Naive B cell (primary cell): ENCODE measurements at places on chromosomes 3 and 15.

DNA sequence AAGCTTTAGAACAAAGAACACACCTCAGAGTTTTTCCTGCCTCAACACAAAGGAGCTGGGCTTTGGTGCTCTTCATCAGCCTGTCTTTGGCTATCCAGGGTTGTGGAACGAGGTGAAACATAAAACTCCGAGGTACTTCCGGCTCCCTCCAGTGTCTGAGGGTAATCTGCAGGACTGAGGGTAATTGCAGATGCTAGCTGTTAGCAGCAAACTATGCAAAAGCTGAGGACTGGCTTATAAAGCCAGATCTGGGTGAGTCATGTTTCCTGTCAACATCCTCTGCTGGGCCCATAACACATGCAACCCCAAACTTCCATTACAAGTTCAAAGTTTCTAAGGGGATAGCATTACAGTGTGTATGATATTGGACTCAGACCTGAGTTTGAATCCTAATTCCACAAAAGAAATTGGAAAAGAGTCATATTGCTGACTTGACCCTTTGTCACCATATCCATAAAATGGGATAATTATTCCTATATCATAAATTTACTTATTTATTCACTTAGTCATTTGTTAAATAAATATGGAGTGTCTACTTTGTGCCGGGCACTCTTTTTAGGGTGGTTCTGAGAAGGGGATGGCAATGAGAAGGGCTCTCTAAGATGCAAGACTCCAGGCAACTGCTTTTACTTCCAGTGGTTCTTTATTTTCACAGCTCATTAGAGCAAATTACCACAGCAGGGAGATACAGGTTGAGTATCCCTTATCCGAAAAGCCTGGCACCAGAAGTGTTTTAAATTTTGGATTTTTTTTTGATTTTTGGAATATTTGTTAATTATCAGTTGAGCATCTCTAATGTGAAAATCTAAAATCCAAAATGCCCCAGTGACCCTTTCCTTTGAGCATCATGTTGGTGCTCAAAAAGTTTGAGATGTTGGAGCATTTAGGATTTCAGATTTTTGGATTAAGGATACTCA lies 9.5 kb upstream of the TRIM69 start:
- DNase-seq, result peak; percentile 67

DNA sequence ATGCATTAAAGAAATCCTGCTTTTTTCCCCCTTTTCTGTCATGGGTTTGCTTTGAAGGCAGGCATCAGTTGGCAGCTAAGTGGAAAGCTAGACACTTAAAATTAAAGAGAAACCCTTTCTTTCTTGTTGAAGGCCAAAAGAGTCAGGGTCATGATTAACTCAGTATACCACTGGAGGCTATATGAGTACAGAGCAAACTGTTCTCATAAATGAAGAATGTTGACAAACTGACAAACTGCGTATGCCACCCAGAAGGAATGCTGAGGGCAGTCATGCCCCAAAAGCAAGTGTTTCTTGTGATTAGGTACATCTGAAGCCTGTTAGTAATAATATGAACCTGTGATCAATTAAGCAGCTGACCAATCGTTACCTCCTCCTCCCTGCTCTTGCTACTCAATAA lies 43.6 kb upstream of the COL6A6 start:
- DNase-seq, result no peak

DNA sequence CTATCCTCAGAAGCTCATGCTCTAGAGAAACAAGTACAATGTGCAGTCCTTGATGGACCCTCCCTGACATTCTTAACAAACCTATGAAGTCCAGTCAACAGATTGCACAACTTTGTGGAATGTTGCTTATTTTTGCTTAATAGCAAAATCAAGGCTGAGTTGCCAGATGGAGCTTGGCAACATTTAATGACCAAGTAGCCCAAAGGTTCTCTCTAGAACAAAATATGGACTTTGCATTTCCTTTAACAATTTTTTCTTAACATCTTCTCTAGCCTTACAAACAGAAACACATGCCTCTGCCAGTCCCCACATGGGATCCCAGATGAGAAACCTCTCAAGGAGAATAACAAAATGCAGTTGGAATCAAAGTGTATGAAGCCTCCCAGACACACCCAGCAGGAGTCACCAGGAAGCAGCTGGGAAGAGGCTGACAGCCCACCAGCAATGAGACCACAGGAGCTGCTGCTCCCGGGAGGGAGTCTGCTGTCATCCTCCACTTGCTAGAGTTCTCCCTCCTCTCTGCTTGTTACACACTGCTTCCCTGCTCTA lies 422.5 kb upstream of the CDIN1 start:
- DNase-seq, result no peak

GRCh38 chr15:94834494-94834893 lies 603.1 kb downstream of the MCTP2 start:
- no peak for DNase-seq

- DNase-seq, result no peak
These were observed 15.9 kb downstream of the RPLP1 start for GRCh38 chr15:69468241-69469121.

DNA sequence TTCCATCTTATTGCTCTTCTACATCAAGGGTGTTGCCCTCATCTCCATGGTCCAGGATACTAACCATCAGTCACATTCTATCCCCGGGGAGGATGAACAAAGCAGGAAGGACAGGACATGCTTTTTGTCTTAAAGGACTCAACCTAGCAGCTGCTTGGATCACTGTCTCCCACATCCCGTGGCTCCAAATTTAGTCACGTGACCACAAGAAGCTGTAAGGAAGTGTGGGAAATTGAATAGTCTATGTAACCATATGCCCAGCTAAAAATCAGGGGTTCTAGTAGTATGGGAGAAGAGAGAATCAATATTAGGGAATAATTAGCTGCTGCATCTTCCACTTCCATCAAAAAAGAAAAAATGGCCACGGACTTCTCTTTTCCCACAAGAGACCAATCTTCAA lies 18.2 kb upstream of the CMSS1 start:
- DNase-seq, result no peak

DNA sequence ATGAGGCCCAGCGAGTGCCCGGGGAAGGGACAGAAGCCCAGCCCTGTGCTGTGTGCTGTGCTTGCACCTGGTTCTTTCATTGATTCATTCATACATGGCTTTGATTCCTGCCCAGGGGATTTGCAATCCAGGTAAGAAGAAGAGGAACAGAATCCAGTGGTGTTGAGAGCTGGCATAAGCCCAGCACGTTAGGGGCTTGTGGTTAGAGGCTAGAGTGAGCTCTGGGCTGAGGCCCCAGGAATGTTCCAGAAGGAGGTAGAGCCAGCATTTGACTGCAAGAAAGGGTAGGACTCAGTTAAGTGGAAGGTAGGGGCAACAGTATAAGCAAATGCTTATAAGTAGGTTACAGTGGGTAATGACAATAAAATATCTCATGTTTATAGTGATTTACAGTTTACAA lies 2.3 kb downstream of the VWA5B2 start:
- no peak for DNase-seq

DNA sequence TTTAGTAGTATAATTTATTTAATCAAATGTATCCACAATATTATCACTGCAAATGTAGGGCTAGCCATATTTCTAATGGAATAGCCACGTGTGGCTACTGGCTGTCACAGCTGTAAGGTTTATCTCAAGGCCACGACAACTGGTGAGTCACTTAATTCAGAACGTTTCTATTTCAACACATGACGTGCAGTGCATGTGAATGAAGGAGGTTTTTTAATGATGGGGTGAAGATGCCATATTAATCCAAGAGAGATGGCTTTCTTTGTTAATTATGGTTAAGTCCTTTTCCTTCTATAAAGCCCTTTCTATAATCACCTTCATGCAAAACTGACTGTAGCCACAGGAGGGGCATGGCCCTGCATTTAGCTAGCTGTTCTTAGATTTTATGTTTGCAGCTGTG lies 212.0 kb downstream of the FEZF2 start:
- DNase-seq, result no peak

- DNase-seq, result peak; percentile 36
These were observed 63.6 kb upstream of the MEF2A start for GRCh38 chr15:99502182-99502581.

DNA sequence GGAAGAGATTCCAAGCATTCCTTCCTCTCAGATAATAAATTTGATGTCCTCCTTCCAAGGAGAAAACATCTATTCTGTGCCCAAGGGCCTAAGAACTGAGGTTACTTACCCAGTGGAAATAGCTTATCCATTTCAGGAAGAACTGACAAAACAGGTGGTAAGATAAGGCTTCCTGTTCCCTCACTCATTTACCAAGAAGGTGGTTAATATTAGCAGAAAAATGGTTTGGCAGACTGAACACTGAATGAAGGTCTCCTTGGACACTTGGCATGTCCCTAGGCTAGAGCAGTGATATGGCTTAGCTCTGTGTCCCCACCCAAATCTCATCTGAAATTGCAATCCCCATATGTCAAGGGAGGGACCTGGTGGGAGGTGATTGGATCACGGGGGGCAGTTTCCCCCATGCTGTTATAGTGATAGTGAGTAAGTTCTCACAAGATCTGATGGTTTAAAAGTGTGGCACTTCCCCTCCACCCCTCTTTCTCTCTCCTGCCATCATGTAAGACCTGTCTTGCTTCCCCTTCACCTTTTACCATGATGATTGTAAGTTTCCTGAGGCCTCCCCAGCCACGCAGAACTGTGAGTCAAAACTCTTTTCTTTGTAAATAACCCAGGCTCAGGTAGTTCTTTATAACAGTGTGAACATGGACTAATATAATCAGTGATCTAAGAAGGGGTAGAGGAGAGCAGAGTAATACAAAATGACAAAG lies 127.4 kb downstream of the ST8SIA2 start:
- no peak for DNase-seq

DNA sequence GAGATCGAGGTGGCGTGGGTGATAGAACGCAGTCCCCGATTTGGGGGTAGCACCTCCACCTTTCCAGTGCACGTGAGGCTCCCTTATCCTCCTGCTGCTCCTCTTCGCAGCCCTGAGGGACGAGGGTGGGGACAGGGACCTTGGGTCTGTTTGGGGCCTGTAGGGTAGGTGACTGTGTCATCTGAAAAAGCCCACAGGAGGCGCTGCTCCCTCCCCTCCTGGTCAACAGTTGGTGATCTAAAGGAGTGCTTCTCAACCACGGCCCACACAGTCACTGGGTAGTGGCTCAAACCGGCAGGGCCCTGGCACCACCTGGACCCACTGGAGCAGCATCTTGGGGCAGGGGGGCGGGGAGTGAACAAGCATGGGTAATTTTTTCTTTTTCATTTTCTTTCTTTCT lies 7.1 kb downstream of the LRRK1 start:
- no peak for DNase-seq

- DNase-seq, result no peak
These were observed 7.0 kb downstream of the SUCLG2 start for GRCh38 chr3:67647390-67647878.

- no peak for DNase-seq
These were observed 20.6 kb upstream of the HHATL start for GRCh38 chr3:42723219-42723618.

- no peak for DNase-seq
These were observed 89.5 kb downstream of the RAB11A start for GRCh38 chr15:65958835-65959234.

GRCh38 chr3:36989005-36989404 lies 3.9 kb downstream of the EPM2AIP1 start:
- peak; percentile 26 for DNase-seq

DNA sequence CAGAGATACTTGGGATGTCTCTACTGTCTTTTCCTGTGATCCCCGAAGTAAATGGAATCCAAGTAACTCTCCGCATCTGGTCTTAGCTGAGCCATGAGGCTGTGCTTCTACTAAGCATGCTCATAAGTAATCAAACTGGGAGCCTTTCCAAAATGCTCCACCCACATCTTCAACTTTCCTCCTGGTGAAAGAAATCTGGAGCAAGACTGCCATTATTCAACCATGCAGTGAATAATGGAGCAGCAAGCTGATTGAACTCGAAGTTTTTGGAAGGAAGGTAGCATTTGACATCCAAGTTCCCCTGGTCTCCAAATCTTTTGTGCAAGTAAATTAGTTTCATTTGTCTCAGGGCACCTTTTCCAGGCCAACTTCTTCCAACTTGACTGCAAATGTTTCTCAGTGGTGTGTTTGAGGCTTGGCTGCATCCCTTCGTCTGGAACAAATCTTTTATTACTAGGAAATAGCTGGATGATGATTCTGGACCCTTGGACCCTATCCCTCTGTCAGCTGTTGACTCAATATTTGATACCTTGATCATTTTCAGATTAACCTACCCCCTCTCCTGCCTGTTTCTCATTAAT lies 19.4 kb downstream of the GXYLT2 start:
- no peak for DNase-seq

DNA sequence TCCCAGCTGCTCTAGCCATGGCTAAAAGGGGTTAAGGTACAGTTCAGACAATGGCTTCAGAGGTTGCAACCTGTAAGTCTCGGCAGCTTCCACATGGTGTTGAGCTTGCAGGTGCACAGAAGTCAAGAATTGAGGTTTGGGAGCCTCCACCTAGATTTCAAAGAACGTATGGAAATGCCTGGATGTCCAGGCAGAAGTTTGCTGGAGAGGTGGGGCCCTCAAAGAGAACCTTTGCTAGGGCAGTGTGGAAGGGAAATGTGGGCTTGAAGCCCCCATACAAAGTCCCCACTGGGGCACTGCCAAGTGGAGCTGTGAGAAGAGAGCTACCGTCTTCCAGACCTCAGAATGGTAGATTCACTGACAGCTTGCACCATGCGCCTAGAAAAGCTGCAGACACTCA lies 73.7 kb downstream of the STT3B start:
- no peak for DNase-seq

GRCh38 chr3:4771243-4771642 lies 208.0 kb upstream of the BHLHE40 start:
- DNase-seq, result no peak

- no peak for DNase-seq
These were observed 203.3 kb downstream of the RORA start for GRCh38 chr15:61025781-61026180.

DNA sequence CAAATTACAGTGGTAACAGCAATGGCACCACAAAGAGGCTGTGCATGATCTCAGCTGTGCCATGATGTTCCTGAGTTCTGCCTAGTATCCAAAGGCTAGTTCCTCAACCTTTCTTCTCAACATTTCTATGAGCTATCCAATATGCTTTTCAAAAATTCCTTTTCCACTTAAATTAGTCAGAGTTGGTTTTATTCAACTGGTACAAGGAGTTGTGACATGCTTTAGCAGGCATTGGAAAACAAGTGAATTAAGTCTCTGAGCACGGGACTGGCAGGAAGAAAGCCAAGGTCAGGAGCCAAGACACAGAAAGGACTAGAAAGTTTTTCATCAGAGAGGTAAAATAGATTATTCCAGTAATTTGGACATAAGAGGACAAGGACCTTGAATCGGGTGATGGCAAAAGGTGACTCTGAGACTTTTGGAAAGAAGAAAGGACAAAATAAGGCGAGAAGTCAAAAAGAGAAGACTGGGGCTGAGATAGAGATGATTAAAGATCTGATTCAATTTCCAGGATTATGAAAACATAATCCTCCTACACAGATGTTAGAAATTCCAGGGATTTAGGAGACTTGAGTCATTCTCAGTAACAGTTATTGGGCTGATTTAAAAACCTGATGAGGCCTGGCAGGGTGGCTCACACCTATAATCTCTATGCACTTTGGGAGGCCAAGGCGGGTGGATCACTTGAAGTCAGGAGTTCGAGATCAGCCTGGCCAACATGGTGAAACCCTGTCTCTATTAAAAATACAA lies 36.1 kb downstream of the PBRM1 start:
- DNase-seq, result no peak

DNA sequence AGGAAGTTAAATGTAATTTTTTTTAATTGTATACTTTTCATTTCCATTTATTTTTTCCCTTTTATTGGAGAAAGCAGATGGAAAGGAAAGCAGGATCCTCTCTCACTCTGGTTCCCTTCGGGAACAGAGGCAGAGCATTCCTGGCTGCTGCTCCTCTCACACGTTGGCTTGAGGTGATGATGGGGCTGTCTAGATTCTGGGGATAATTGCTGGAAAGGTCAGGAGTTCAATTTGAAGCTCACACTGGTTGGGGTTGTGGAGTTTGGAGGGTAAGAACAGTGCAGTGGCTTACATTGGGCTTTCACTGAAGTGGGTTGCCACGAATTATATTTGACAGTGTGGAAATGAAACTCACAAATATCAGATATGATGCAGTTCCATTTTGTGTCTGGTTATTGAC lies 57.6 kb downstream of the RARB start:
- DNase-seq, result no peak
